ENCODE measurements at places on chromosomes 3 and 15. TPM values are rescaled to one million over a fixed set of nuclear protein-coding genes. Genes with fewer than 3 reads are reported as not detected.

ZNF860 gene
- polyA plus RNA-seq, result 0.63 TPM

FOXB1 gene
- polyA plus RNA-seq, result not detected

MOBP gene
- 0.05 TPM for polyA plus RNA-seq

STRA6 gene
- polyA plus RNA-seq, result 0.68 TPM

DNA sequence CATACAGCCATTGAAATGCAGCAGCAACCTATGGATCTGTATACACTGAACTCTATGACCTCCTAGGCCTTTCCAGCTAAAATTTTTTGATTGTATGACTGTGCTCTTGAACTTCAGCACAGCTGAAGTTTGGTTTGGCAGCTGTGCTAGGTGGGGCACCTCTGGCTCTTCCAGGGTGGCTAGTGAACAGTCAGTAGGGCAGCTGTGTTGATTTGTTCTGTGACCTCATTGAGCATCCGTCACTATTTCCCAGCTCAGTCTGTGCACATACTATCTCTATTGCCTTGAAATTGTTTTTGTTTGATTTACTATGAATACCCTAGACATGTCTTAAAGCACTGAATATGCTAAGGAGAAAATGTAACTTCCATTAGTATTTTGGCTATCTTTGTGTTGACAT, 363.2 kb upstream of the NAALADL2 start:
- no peak for DNase-seq

DNA sequence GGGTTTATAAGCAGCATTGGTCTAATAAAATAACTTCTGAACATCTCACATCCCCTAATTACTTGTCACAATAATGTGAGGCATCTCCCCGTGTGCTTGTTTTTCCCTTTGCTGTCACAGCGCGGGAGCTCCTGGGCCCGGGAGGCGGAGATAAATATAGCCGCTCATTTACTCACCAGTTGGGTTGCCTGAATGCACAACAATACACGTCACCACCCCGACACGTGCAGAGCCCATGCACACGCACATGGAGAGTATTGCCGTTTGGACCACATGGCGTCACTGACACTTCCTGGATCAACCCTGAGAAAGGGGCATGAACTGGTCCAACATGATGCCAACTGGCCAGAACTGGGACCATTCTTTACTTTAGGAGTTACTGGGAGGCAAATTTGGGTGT, 76.2 kb downstream of the MRPL46 start:
- no peak for DNase-seq

- no peak for DNase-seq
Observed at GRCh38 chr15:41862515-41863116, 24.0 kb downstream of the PLA2G4B start.

GRCh38 chr3:130682131-130682530, 64.5 kb downstream of the PIK3R4 start:
- peak; percentile 34 for DNase-seq

Data from hindlimb muscle (tissue), 1 donor.